ENCODE measurements at places on chromosomes 6 and 20. TPM values are rescaled to one million over a fixed set of nuclear protein-coding genes. Genes with fewer than 3 reads are reported as not detected.

GRCh38 chr6:7112171-7112570 is 4.4 kb downstream of the RREB1 start:
- no peak for DNase-seq

Gene COL11A2
- total RNA-seq = 0.53 TPM

GRCh38 chr20:23344336-23344735 is 6.3 kb upstream of the NXT1 start:
- no peak for DNase-seq

- DNase-seq = no peak
Measured at GRCh38 chr6:46246081-46246480, 75.3 kb upstream of the ENPP5 start.

DNA sequence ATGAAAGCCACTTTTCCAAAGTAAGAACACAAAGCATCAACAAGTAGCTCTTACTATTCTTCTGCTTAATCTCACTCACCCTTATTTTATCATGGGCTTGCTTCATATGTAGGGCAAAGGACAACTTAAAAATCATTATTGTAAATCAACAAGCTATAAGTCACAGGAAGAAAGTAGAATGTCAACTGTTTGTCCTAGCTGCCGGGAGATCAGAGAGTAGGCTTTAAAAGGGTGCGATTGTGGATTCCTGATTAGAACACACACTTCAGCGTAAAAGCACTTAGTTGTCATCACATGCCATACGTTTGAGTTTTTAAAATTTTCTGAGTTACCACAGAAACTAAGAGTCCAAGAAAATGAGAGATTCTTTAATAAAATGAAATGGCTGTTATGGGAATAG is 44.4 kb upstream of the NHSL1 start:
- no peak for DNase-seq

- no peak for DNase-seq
Measured at GRCh38 chr6:118494091-118494490, 54.0 kb upstream of the PLN start.

- DNase-seq = peak; percentile 24
Measured at GRCh38 chr6:24524805-24525204, 30.0 kb downstream of the ALDH5A1 start.

- DNase-seq = no peak
Measured at GRCh38 chr6:139251045-139251690, 40.6 kb downstream of the TXLNB start.

Gene OR2B6
- not detected for total RNA-seq

DNA sequence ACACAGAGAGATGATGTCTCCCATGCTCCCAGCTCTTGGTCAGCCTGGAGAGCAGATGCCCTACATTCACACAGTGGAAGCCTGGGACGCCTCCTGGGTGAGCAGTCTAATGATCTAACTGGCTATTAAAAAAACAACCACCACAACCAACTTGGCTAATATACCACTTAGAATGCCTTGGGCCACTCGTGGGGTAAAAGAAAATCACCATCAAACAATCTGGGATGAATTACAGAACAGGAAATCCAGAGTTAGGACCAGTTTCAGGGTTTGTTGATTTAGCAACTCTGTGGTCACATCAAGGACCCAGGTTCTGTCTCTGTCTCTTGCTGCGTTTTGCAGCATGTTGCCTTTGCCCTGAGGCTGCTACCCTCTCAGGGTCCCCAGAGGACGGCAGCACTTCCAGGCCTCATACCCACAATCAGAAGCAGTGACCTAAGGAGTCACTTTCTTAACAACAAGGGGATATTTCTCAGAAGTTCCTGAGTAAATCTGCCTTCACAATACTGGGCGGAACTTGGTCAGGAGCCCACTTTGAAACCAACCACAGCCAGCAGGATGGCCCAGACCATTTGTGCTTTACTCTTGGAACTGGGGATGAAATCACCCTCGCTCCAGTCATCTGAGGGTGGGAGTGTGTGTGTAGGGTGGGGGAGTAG is 118.7 kb downstream of the CLIC5 start:
- no peak for DNase-seq

Gene HLA-DRB1
- 155 TPM for total RNA-seq

Gene LTB
- total RNA-seq = 1,185 TPM

DNA sequence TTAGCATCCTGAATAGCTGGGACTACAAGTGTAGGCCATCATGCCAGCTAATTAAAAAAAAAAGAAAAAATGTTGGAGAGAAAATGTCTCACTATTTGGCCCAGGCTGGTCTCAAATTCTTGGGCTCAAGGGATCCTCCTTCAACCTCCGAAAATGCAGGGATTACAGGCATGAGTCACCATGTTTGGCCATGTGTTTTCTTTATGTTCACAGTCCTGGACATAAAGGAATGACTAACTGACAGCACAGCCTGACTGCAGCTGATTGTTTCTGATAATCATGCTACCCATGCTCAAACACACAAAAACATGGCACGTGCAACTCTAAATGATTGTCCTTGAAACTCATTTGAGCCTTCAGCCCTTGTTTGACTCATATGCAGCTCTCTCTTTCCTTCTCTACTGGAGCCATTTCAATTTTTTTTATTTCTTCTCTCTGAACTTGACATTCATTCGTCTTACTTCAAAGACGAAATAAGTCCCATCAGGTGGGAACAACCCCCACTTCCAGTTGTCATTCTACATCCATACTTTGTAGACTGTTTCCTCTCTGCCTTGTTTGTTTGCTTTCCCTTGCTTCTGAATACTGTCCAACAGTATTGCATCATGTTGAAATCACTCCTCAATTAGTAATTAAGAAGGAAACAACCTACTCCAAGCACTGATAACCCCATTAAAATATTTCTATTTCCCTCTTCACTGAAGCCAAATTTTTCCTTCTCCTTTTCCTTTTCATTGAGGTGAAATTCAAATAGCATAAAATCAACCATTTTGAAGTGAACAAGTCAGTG is 413.0 kb downstream of the BMP2 start:
- DNase-seq = no peak

Gene LAMA4
- total RNA-seq = not detected

Gene CLDN20
- total RNA-seq = not detected

Gene MCCD1
- total RNA-seq = not detected

DNA sequence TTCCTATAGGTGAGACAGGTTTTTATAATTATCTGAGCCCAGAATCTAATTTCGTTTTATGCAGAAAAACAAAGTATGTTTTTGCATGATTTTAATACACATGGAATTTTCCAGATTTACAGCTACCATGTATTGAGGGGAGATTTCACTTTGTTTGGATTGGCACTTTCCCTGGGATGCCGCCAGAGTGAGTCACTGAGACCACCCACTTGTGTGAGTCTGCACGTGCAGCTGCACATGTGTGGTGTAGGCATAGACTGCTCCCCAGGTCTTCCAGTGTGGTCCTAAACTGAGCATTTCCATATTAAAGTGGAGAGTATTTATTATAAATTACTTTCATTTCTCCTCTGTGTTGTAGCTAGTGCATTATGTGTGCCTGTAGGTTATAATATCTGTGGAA is 186.8 kb downstream of the UBE3D start:
- no peak for DNase-seq

DNA sequence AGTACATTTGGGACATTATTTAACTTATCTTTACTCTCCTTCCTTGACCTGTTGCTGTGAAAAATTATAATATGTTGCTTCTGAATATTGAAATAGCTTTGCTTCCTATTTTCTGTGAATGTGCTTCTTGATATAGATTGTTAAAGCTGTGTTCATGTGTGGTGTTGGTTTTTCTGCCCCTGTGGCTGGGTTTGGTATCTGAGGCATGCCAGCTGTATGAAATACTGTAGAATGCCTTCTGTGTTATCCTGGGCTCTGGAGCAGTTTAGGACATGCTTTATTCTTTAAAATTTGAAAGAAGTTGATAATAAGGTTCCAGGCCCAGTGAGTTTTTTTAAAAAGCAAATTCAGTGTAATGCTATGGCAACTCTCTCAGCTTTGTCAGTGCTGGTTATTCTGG is 71.7 kb downstream of the HIVEP1 start:
- no peak for DNase-seq

- DNase-seq = no peak
Measured at GRCh38 chr6:80991316-80991715, 761.2 kb downstream of the TENT5A start.

DNA sequence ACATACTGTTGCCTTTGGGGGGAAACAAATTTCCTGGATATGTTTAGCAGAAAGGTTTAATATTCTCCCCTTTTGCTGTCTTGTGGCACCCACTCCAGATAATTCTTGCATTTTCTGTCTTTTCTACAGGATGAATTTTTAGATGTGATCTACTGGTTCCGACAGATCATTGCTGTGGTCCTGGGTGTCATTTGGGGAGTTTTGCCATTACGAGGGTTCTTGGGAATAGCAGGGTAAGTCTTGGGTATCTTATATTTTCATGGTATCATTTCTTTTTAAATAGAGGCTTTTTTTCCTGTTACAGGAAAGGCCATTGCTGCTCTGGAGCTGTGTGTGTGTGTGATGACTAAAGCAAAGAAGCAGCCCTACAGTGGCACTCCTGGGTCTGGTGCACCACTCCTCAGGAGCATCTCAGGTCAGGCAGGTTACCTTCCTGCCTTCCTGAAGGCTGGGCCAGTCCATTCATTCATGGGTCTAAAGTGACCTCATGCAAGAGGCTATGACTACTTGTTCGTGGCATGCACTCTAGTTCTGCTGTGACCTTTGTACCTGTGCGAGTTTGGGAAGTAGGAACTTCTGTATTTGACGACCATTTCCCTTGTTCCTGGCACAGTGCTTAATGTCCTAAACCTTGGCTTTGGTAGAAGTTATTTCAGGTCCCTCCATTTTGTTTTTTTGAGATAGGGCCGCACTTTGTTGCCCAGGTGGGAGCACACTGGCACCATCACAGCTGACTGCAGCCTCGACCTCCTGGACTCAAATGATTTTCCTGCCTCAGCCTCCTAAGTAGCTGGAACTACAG is 2.2 kb downstream of the RAB5IF start:
- no peak for DNase-seq

- DNase-seq = no peak
Measured at GRCh38 chr6:129492260-129492659, 217.7 kb downstream of the ARHGAP18 start.

DNA sequence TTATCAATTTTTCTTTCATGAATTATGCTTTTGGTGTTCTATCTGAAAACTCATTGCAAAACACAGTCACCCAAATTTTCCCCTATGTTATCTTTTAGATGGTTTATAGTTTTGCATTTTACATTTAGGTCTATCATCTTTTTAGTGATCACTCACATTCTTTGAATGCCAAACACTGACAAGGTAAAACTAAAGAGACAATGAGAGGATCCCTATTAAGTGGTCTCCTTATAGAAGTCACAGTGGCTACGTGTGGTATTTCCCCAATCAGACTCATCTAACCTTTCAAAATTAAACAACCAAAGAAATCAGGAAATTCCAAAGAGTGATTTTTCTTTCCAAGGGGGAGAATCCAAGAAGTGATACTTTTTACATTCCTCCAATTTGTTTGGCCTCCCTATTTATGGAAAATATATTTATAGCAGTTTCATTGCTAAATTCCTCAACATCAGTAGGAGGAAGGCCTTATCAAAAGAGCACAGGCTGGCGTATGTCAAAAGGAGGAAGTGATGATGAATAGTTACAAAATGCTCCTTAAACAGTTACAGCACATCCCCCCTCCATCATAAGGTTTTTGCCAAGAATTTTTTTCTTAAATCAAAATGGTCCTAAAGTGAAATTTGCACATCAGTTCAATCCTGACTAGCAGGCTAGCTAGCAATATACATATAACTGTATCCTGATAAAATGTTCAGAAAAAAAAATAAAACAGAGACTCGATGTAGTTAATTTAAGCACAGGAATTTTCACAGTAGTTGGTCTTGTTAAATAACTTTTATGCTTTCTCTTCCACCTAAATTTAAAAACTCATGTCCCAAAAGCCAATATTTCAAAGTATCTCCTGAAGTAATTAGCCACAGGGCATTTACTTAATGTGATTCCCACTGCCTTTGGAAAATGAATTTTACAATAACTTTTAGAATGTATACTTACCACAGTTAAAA is 76.2 kb upstream of the IPCEF1 start:
- DNase-seq = no peak

GRCh38 chr6:103797738-103798137 is 1062.0 kb downstream of the HACE1 start:
- DNase-seq = no peak

GRCh38 chr20:4787820-4788219 is 66.1 kb downstream of the PRND start:
- DNase-seq = no peak

DNA sequence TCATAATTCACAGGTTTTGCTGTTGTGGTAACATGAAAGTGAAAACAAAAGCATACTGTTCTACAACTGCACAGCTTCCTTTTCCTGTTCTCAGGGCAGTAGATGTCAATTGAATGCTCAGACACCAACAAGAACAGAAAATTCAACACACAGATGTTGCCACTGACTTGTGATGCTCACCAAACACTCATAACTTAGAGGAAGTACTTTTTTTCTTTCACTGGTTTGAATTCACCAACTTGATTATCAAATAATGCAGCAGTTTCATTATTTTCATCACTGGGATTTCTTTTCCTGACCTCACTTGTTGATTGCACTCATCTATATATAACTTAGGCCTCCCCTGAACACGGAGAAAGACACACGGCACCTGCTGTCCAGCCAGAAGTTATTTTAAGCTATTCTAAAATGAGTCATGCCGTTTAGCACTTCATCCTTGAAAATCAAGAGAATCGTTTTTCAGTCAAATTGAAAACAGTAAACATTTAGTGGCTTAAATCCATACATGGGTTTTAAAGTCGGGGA is 949 bp downstream of the TXLNB start:
- peak; percentile 39 for DNase-seq

GRCh38 chr6:61809004-61809595 is 476.9 kb downstream of the KHDRBS2 start:
- DNase-seq = no peak

DNA sequence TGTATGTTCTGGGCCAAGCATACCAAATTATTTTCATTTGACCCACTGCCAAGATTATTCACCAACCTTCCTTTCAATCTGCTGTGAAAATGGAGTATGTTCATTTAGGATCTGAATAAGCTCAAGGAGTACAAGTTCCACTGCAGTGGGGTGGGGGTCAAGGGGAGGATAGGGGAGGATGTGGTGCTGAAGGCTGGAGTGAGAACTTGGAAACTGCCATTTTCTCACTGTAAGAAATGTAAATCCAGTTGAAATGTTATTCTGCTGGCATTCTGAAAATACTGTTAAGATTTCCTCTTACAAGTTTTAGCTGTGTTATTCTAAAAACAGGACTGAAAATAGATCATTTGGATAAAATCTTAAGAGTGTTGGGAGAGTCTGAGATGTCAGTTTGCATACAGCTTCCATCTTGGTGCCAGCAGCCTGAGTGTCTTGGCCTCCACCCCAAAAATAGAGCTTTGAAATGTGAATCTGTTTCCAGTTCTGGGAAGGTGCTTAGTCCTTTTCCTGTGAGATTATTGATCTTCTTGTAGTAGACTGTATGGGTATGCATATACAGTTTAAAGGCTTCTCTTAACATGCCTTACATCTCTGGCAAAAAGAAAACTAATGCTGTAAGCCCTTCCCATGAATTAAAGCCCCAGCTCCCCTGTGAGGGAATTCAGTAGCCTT is 84.3 kb downstream of the CTNNBL1 start:
- DNase-seq = no peak

Gene OARD1
- 34.3 TPM for total RNA-seq

Data from activated CD4-positive, alpha-beta memory T cell treated with anti-CD3 and anti-CD28 coated beads, Interleukin-2, amount 10 ng/mL, durations not matched to agents 7 days and 5 days (primary cell).